Tibial nerve (tissue), 4 donors: ENCODE measurements at places on chromosomes 7 and 10. TPM values are rescaled to one million over a fixed set of nuclear protein-coding genes. Genes with fewer than 3 reads are reported as not detected.

MARCHF5 gene
- 15.1 TPM for total RNA-seq

SEPTIN7 gene
- total RNA-seq: 193 TPM

GRCh38 chr7:129925416-129926002 is 27.3 kb downstream of the UBE2H start:
- DNase-seq: no peak

DNA sequence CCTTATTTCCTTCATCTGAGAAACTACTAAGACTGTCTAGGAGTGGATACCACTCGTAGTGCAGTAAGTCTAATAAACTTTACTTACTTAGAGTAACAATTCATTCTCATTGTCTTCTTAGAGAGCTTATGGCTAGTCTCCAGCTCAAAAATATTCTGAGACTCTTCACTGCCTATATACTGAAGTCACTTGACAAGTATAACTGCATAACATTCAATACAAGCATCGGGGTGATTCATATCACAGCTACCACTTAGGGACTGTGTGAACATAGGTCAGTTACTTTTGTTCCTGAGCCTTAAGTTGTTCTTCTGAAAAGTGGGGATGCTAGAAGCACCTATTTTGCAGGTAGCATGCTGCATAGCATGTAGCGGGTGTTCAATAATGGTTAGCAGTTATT is 111.0 kb downstream of the HTR7 start:
- DNase-seq: no peak

DNA sequence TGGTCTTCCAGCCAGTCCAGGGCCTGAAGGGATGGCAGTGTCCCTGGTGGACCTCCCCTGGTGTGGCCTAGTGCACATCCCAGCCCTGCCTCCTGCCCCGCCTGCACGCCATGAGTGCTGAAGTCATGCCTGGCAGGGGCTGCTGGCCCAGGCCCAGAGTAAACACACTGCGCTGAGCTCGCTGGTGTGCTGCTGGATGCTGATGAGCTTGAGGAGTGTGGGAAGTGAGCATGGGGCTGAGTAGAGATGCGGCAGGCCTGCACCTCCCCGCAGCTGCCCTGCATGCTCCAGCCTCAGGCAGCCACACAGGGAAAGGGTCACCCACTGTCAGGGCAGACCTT is 43.2 kb downstream of the HTRA1 start:
- peak; percentile 84 for DNase-seq
